ENCODE measurements at places on chromosomes 2 and 18.
A peak's percentile ranks its signal among the peaks of the same experiment; 100 is the strongest.

DNA sequence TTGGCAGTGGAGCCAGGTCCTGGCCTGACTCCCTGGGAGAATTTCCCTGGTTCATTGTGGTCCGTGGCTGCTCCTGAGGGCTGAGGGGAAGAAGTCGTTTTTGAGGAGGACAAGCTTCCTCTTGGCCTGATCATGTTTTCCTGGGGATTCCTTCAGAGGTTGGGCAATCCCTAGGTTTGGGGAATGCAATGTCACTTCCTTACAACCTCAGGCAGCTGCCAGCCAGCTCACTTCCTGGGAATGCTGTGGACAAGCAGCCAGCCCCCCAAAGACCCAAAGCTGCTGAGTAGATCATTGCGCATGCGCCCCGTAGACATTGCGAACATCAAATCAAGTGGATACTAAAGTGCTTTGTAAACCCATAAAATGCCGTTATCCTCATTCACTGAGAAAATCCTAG lies 7.7 kb upstream of the DNMT3A start:
- DNase-seq: peak; percentile 74

DNA sequence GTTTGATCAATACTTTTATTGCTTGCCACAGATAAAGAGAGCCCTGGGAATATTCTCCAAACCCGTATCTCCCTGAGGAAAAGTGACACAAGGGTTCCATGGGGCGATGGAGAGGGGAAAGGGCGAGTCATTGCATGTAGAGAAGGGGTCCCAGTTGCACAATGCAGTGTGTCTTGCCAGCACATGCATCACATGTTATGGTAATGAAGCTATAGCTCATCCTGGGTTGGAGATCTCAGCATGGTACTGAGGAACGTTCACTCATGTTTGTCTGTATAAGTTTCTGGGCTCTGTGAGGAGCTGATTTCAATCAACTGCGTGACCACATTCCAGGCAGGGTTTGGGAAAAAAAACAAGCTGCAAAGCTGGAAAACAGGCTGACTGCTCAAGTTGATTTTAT lies 220.7 kb upstream of the MC4R start:
- DNase-seq: no peak

DNA sequence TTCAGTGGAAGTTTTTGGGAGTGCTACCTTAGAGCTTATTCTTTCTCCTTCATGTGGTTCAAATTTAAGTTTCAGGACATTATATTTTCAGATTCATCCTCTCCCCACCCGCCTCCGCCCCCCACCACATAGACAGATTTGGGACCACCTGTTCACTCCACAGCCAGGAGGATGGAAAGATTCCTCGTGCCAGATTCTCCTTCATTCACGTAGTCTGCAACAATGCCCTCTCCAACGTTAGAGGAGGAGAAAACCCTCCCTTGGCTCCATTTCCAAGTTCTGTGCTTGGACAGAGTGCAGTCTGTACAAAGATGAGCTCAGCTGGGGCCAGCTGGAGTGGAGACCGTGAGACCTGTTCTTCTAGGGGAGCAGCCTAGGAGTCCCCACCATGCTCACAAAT lies 26.2 kb downstream of the POU3F3 start:
- DNase-seq: no peak

- no peak for DNase-seq
Observed at GRCh38 chr2:115011721-115012120, 569.3 kb downstream of the DPP10 start.

DNA sequence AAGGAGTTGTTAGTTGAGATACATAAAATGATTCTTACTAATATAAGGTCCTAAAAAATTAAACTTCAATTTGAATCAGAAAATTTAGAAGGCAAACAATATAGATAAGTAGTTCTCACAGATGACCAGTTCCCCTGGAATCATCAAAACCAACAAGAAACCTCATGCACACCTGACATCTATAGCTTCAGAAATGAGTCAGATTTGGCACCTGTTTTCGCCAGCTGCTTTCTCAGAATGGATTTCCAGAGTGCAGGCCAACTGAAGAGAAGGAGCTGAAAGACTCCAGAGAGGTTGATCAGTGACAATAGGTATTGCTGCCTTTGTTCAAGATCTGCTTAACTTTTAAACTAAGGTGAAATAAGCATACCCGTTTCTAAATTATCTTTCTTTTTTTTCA lies 192.4 kb downstream of the RDH14 start:
- no peak for DNase-seq

- no peak for DNase-seq
Observed at GRCh38 chr2:183027443-183027842, 10.8 kb downstream of the NCKAP1 start.

- DNase-seq: no peak
Observed at GRCh38 chr2:154187948-154188347, 316.2 kb downstream of the GALNT13 start.

DNA sequence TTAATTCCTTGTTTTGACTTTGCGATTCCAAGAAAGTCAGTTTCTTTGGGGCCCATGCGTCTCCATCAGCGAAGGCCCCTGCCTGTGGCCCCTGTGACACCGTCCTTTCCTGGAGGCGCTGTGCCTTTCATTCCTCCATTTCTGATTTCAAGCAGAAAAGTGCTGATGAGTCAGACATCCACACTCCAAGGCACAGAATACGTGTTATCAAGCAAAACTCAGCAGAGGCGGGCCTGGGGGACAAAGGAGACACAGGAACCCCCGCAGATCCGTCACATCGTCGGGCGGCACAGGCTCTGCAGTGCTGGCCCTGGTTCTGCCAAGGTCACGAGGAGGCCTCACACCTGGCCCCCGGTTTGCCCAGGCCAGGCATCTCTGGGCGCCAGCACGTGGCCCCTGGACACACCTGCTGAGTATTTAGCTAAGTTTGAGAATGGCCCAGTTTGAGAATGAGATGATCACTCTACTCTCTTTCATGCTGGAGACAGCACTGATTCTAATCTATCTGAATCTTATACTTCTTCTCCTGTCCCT lies 7.2 kb upstream of the SALL3 start:
- no peak for DNase-seq

GRCh38 chr2:17892770-17893534 lies 14.5 kb downstream of the KCNS3 start:
- no peak for DNase-seq
